ENCODE measurements at places on chromosomes 4 and X.

DNA sequence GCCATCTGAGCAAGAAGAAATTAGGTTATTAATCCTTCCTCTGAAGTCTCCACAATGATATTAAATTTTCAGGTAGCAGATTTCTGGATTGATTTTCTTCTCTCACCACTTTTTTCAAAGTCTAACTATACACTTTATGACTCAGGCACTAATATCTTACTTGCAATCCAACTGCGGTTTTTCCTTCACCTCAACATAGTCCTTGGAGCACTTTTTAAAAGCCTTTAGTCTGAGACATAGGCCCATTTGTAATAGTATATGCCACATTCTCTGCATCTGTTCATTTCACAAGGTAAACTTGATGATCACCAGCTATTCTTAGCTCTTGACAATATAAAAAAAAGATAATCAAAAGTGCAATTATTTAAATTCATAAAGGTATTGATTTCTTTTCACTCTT lies 55.9 kb upstream of the EDNRA start:
- no peak overlapping the region for H3K4me3 ChIP-seq
- no peaks in the 10 kb centered on the region for H3K36me3 ChIP-seq

GRCh38 chr4:106186201-106186600 lies 129.8 kb downstream of the TBCK start:
- no peak for DNase-seq
- H3K4me3 ChIP-seq: no peak overlapping the region
- H3K27ac ChIP-seq: no peak overlapping the region
- H3K27me3 ChIP-seq: no peaks in the 10 kb centered on the region

DNA sequence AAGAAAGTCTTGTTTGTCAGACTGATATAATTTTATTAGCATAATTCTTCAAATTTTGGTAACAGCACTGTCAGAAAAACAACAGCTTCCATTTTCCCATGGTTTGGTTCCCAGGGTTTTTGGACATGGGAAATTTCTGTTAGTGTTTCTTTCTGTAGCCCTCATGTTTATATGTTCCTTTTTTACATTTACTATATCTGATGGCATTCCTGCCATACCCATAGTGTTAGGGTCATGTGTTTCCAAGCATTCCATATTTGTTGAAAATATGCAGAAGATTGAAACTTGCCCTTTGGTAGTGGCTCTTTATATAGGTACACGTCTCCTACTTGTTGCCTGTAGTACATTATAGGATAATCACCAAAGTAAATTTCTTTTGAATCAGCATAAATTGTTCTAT lies 65.8 kb downstream of the PDLIM5 start:
- H3K4me3 ChIP-seq: no peak overlapping the region
- H3K4me1 ChIP-seq: peaks cover 6% of the 10 kb centered on the region
- no peak for DNase-seq
- H3K36me3 ChIP-seq: no peaks in the 10 kb centered on the region
- H3K27ac ChIP-seq: no peak overlapping the region

DNA sequence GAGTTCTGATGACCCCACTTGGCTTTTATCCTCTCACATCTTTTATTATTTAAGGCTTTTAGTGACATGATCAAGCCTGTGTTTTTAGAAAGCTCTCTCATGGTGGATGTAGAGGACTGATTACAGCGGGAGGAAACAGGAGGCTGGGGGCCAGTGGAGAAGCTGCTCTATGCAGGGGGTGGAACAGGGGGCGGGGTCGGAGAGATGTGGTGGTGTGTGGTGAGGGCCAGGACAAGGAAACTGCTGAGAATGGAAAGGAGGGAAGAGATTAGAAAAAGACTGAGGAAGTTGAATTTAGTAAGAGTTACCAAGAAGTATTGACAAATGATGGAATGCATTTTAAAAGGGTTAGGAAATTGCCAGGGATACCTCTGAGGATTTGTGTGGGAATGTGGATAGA lies 292.2 kb downstream of the ZIC3 start:
- no peak overlapping the region for H3K4me3 ChIP-seq
- no peak overlapping the region for H3K27ac ChIP-seq
- H3K4me1 ChIP-seq: no peaks in the 10 kb centered on the region

- DNase-seq: no peak
- no peaks in the 10 kb centered on the region for H3K36me3 ChIP-seq
- H3K27ac ChIP-seq: no peak overlapping the region
- H3K4me1 ChIP-seq: no peaks in the 10 kb centered on the region
- H3K27me3 ChIP-seq: no peaks in the 10 kb centered on the region
Observed at GRCh38 chr4:174460684-174461083, 61.6 kb downstream of the HPGD start.

DNA sequence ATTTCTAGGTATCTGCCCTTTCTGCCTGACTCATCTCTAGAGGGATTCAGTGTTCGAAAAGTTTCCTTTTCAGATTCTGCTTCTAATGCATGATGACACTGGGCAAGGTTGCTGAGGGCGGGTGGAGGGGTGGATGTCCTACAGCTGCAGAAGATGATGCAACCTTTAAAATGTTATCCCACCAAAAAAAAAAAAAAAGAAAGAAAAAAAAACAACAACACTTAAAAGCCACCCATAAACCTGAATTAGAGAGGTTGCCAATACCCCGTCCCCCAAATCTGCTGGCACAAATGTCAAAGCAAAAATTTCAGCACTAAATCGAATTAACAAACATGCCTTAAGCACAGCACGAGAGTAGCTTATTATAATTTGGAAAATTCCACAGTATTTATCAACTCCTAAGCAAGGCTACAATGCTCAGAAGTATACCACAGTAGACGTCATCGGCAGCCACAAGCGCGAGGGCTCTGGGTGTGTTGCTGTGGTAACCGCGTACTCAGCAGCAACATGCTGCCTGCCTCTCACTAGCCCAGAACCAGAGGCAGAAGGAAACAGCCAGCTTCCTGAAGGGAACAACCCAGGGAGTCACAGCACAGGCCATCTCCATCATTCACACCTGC lies 167.5 kb upstream of the MAP3K15 start:
- peaks cover 82% of the 10 kb centered on the region for H3K4me1 ChIP-seq
- peaks cover 54% of the 10 kb centered on the region for H3K36me3 ChIP-seq
- peak; percentile 84 for DNase-seq
- H3K27ac ChIP-seq: peak overlapping the region; percentile 94

GRCh38 chr4:93710101-93710846 lies 118.3 kb upstream of the ATOH1 start:
- H3K27me3 ChIP-seq: no peaks in the 10 kb centered on the region
- no peaks in the 10 kb centered on the region for H3K36me3 ChIP-seq
- no peak overlapping the region for H3K4me3 ChIP-seq
- DNase-seq: no peak

GRCh38 chrX:53458082-53458481 lies 23.9 kb upstream of the HSD17B10 start:
- no peak for DNase-seq
- H3K36me3 ChIP-seq: no peaks in the 10 kb centered on the region
- H3K4me3 ChIP-seq: no peak overlapping the region
- H3K27me3 ChIP-seq: peaks cover 8% of the 10 kb centered on the region
- H3K4me1 ChIP-seq: no peaks in the 10 kb centered on the region
- no peak overlapping the region for H3K27ac ChIP-seq

GRCh38 chr4:97662133-97662532 lies 481.1 kb downstream of the STPG2 start:
- H3K36me3 ChIP-seq: no peaks in the 10 kb centered on the region
- no peak overlapping the region for H3K4me3 ChIP-seq
- no peak for DNase-seq
- H3K4me1 ChIP-seq: no peaks in the 10 kb centered on the region
- no peak overlapping the region for H3K27ac ChIP-seq

GRCh38 chr4:182877326-182877883 lies 39.8 kb downstream of the DCTD start:
- DNase-seq: no peak
- H3K27me3 ChIP-seq: no peaks in the 10 kb centered on the region
- peak overlapping the region; percentile 37 for H3K27ac ChIP-seq
- no peak overlapping the region for H3K4me3 ChIP-seq

GRCh38 chr4:6324999-6325787 lies 55.5 kb downstream of the WFS1 start:
- peak; percentile 12 for DNase-seq
- H3K27ac ChIP-seq: no peak overlapping the region
- no peak overlapping the region for H3K4me3 ChIP-seq
- peaks cover 18% of the 10 kb centered on the region for H3K4me1 ChIP-seq

DNA sequence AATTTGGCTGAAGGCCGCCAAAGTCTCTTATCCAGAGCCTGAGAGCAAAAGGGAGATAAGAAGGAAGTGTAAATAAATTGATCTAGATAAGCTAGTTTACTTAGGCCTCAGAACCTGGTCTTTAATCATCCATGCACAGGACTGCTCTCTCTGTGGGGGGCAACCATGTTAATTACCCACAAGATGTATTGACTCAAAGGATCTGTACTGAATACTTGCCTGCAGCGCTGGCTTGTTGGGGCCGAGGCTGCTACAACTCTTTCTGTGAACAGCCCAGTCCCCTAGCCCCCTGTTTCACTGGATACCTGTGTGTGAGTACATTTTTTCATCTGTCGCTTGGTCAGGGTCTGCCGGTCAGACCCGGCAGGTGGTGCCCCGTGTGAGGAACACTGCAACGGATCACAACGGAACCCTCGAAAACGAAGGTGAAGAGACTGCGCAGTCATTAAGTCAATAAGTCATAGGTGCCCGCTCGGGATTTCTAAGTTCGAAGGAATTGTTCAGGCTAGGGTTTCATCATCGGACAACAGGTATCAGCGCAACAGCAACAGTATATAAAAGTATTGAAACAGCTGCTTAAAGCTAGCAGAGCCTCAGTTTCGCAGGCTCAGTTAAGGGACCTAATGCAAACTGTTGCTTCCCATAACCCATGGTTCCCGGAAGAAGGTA lies 8.3 kb downstream of the MAGEA11 start:
- no peaks in the 10 kb centered on the region for H3K4me1 ChIP-seq
- H3K27me3 ChIP-seq: no peaks in the 10 kb centered on the region
- H3K27ac ChIP-seq: no peak overlapping the region
- H3K4me3 ChIP-seq: no peak overlapping the region
- H3K36me3 ChIP-seq: no peaks in the 10 kb centered on the region
- no peak for DNase-seq

- no peak for DNase-seq
- H3K27me3 ChIP-seq: no peaks in the 10 kb centered on the region
- H3K4me3 ChIP-seq: no peak overlapping the region
- no peak overlapping the region for H3K27ac ChIP-seq
- no peaks in the 10 kb centered on the region for H3K36me3 ChIP-seq
- no peaks in the 10 kb centered on the region for H3K4me1 ChIP-seq
Observed at GRCh38 chrX:11159149-11159548, 48.0 kb downstream of the HCCS start.

DNA sequence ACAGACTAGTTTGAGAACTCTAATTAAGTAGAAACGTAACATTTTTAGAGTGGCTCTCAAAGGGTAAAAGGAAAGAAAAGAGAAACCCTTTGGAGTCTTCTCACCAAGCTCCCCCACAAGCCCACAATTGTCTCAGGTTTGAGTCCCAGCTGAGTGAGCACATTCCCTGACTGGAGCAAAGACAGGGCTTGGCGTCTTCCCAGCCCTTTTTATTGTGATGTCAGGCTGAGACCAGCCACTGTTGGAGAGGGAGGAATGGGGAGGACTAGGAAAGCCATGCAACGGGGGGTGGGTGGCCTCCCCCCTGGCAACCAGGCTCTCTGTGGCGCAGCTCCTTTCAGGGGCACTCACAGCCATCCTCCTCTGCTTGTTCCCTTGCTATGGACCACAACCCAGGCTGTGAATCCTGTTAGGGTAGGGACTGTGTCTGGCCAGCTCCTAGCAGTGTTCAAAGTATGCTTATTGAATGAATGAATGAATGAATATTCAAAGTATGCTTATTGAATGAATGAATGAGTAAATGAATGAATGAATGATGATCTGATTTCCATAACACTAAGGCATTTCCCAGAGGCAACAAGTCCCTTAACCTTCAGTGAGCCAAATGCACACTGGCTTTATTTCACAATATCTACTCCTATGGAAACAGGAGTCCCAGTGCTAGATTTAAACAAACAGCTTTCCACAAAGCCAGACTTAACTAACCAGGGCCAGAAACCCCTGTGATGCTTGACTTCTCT lies 413.3 kb downstream of the MID1IP1 start:
- H3K4me1 ChIP-seq: no peaks in the 10 kb centered on the region
- no peak overlapping the region for H3K27ac ChIP-seq
- no peak for DNase-seq
- no peak overlapping the region for H3K4me3 ChIP-seq
- H3K36me3 ChIP-seq: no peaks in the 10 kb centered on the region

- no peaks in the 10 kb centered on the region for H3K27me3 ChIP-seq
- H3K4me1 ChIP-seq: no peaks in the 10 kb centered on the region
- H3K27ac ChIP-seq: no peak overlapping the region
- no peaks in the 10 kb centered on the region for H3K36me3 ChIP-seq
- DNase-seq: no peak
Observed at GRCh38 chr4:135290136-135290535, 1088.5 kb upstream of the PABPC4L start.

GRCh38 chrX:56279863-56280262 lies 47.7 kb downstream of the KLF8 start:
- no peak overlapping the region for H3K4me3 ChIP-seq
- H3K27me3 ChIP-seq: no peaks in the 10 kb centered on the region
- DNase-seq: no peak
- peaks cover 10% of the 10 kb centered on the region for H3K4me1 ChIP-seq

GRCh38 chr4:42570221-42570620 lies 86.7 kb downstream of the ATP8A1 start:
- H3K27ac ChIP-seq: no peak overlapping the region
- H3K27me3 ChIP-seq: no peaks in the 10 kb centered on the region
- peaks cover 3% of the 10 kb centered on the region for H3K36me3 ChIP-seq
- H3K4me1 ChIP-seq: no peaks in the 10 kb centered on the region
- DNase-seq: no peak
- no peak overlapping the region for H3K4me3 ChIP-seq

DNA sequence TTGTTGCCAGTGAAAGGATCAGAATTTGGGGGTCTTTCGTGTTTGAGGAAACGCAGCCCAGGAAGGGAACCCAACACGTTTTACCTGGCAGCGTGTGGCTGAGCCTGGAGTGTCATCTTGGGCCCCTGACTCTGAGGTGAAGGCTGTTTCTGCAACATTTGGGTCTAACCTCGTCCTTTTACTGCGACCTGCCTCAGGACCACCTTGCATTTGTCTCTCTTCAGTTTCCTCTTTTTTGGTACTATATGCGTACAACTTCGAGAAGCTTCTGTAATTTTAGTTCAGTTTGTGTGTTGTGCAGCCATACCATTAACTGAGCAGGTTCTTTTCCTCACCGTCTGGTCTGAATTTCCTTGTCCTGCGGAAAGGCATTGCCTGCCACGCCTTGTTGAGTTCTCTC lies 61.5 kb downstream of the TMEM131L start:
- peaks cover 52% of the 10 kb centered on the region for H3K36me3 ChIP-seq
- H3K27me3 ChIP-seq: no peaks in the 10 kb centered on the region
- peak overlapping the region; percentile 92 for H3K27ac ChIP-seq
- peak overlapping the region; percentile 68 for H3K4me3 ChIP-seq
- peaks cover 91% of the 10 kb centered on the region for H3K4me1 ChIP-seq
